Midbrain (tissue), 1 donor: ENCODE measurements at places on chromosomes 2 and 18.

GRCh38 chr18:74916773-74917393 is 292.1 kb downstream of the PTGR3 start:
- DNase-seq = no peak

DNA sequence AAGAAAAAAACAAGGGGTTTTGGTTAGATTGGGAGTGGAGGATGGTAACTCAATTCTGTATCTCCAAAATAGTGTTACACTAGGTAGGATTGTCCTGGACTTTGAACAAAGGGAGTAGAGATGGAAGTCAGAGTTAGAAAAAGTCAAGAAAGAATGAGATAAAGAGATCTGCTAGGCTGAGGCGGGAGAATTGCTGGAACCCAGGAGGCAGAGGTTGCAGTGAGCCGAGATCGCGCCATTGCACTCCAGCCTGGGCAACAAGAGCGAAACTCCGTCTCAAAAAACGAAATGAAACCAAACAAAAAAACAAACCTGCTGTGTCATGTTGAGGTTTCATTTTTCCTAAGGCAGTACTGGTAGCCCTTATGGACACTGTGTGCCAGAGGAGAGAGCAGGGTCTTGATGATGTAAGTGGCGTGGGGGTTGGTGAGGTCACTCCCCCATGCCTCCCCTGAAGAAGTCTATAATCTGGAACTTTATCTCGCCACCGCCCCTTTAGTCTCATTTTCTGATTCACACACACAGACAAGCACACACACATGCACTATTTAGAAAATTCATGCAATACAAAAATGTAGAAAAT is 10.5 kb downstream of the DRC1 start:
- no peak for DNase-seq

DNA sequence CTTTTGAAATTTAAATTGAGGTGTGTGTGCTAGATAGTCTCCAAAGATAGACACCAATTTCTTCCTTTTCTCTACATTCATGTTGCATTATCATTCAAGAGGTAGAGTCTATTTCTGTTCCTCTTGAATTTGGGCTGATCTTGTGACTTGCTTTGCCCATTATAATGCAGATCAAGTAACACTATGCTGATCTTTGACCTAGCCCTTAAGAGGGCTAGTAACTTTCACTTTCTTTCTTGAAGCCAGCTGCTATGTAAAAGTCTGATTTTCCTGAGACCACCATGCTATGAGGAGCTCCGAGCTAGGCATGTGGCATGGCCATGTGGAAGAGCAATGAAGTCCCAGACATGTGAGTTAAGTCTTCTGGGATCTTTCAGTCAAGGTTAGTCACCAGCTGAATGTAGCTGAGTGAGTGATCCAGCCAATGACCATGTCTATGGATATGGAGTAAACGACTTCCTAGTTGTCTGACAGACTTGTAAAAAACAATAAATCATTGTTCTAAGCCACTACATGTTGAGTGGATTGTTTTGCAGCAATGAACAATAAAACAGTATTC is 189.4 kb upstream of the CWC22 start:
- DNase-seq = no peak

- no peak for DNase-seq
Measured at GRCh38 chr18:5626130-5626880, 82.5 kb upstream of the EPB41L3 start.

DNA sequence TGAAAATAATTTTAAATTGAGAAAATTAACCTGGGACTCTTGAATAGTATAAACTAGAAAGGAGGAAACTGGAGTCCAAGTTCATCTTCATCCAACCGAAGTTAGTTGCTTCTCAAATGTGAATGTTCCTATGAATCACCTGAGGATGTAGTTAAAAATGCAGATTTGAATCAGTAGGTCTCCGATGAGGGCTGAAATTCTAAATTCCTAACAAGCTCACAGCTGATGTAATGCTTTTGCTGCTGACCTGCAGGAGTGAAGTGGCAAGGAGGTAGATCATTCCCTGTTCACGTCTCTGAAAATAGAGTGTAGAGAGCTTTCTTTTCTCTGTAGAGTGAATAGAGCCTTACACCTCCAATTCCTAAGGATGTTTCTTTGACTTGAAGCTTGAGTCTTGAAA is 685.5 kb downstream of the CPS1 start:
- DNase-seq = no peak

DNA sequence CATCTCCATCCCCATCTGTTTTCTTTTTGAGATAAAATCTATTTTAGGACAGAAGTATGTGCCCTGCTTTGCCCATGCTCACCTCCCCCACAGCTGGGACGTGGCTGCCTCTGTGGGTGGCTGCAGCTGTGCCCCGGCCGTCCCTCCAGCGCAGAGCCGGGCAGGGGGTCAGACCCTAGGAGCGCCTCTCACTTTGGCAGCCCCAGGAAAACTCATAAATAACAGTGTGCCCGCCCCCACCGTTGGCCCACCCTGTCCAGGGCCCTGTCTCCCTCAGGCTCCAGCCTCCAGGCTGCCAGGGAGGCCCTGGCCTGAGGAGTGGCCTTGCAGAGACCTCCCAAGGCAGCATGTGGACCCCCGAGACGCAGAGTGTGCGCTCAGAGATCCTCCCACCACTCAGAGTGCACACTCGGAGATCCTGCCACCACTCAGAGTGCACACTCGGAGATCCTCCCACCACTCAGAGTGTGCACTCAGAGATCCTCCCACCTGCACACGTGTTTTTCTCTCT is 178.1 kb downstream of the TWIST2 start:
- no peak for DNase-seq

DNA sequence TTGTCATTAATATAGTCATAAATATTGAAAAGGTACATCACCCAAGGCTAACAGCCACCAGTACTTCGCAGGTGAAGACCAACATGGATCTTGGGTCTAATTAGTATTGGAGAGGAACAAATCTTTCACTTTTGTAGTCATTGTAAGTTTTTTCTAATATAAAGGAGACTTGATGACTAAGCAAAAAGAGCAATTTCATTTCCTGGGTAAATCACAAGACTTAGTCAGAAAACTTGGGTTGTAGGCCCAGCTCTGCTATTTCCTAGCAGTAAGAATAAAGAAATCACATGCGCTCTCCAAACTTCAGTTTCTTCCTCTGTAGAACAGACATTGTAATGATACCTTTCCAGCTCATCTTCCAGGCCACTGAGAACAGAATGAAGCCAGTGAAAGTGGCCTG is 40.9 kb downstream of the NRP2 start:
- DNase-seq = no peak

DNA sequence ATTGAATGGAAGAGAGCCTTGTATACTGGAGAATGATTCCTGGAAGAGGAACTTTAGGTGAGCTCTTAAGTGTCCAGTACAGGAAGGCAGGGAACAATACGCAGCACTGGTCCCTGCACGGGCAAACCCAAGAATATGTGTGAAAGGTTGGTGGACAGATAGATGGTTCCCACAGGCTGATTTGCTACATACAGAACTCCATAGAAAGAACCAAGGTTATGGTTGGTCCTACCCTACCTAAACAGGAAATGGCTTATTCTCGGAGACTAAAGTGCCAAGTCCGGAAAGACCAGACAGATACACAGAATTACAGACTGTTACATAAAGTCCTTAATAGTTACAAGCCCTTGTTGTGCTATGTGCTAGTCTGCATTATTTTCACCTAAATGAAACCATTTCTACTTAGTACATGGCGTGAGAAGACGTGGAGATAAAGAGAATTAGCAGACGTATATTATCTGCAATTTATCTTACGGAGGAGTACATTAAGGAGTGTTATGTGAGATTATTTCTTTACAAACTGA is 1.2 kb downstream of the REV1 start:
- DNase-seq = no peak

DNA sequence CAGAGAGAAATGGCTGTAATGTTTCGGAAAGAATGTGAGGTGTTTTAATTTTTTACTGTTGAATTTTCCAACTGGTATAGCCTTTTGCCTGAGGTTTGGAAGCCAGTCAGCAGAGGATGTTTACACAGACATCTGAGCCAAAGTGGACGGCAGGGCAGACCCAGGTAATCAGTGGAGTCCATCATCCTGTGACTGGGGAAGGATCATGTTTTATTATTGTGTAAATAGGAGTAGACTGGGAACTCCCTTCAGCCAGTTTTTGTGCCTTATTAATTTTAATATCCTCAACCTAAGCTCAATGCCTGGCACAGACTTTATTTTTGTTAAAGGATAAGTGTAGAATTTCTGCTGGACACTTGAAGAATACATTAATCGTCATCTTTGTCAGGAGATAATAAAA is 142.0 kb upstream of the GAREM1 start:
- no peak for DNase-seq

GRCh38 chr2:10079266-10079869 is 843 bp downstream of the CYS1 start:
- peak; percentile 29 for DNase-seq

GRCh38 chr2:219261024-219261855 is 7.5 kb upstream of the TUBA4A start:
- no peak for DNase-seq

DNA sequence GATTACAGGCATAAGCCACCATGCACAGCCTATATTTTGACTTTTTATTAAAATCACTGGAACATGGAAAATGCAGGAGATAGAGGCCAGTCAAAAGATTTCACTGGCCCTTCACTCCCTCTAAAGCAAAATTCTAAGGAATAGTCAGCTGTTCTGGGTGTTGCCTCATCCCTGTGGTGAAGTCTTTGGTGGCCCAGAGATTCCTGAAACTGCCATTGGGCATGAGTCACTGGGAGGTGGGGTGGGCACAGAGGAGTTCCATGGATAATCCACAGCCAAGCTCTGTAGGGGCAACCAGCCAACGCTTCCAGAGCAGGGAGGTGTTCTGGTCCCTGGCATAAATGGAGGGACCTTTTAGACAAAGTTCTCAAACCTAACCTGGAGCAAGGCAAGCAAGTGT is 89.7 kb upstream of the TTC39C start:
- DNase-seq = no peak

- no peak for DNase-seq
Measured at GRCh38 chr2:151241224-151241623, 20.4 kb downstream of the RBM43 start.

DNA sequence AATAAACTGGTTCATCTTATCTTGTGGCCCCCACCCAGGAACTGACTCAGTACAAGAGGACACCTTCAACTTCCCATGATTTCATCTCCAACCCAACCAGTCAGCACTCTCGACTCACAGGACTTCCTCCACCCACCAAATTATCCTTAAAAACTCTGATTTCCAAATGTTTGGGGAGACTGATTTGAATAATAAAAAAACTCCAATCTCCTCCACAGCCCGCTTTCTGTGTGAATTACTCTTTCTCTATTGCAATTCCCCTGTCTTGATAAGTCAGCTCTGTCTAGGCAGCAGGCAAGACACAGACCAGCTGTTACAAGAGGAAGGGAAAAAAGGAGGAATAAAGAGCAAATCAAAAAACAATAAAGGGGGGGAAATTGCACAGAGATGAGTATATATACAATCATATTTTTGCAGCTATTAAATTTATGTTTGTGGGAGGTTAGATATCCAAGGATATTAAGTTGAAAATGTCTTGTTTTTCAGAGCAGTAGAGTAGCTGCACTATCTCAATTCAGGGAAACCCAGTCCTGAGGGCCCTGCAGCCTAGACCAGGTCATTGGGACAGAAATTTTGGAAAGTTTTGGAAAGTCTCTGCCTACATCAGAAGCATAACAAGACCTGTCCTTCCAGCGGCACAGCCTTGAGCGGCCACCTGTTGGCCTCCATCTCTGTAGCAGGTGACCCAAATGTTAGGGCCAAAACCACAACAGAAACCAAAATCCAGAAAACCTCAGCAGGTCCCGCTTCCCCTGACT is 32.8 kb upstream of the SIGLEC15 start:
- DNase-seq = no peak

- DNase-seq = no peak
Measured at GRCh38 chr2:19929226-19929625, 27.4 kb upstream of the TTC32 start.

DNA sequence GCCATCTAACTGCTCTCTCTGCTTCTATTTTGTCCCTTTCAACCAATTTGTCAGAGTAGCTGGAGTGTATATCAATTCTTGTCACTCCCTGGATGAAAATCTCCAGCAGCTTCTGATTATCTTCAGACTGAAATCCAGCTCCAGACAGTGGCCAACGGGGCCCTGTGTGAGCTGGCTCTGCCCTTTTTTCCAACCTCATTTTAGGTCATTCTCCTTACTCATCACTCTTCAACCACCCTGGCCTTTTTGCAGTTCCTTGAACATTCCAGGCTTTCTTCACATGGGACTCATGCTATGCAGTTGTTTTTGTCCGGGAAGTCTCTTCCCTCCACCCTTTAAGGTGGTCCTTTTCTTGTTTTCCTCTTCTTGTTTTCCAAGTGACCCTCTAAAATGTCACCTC is 15.4 kb upstream of the FAP start:
- no peak for DNase-seq

GRCh38 chr2:70513738-70514137 is 39.9 kb downstream of the TGFA start:
- no peak for DNase-seq

- DNase-seq = no peak
Measured at GRCh38 chr2:128217671-128218070, 101.0 kb downstream of the HS6ST1 start.

DNA sequence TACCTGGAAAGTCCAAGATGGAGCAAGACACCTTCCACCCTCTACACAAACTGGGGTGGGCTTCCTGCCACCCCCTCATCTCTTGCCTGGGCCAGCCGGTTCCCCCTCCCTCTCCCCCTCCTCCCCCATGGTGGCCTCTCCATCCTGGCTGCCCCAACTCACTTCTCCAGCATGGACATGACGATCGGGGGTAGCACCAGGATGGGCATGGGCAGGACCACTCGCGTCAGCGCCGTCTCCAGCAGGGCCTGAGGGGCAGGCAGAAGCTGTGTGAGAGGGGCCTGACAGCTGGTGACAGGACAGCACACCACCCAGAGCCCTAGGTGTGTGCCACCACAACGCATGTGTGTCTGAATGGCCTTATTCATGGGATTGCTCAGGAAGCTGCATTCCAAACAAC is 51.0 kb downstream of the EMX1 start:
- DNase-seq = no peak

DNA sequence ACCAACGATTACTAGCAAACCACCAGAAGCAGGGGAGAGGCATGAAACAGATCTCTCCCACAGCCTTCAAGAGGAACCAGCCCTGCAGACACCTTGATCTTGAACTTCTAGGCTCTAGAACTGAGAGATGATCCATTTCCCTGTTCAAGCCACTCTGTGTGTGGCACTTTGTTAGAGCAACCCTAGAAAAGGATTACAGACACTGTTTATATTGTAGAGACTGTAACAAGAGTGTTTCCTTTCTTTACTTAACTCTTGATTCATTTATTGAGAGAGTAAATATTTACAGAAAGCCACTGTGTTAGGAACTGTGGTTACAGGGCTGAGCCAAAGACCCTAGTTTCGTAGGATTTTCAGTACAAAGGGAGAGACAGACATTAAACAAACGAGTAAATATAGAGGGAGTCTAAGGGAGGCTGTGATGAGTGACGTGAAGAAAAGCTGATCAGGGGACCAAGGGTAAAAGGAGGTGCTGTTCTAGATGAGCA is 10.9 kb downstream of the CCDC68 start:
- DNase-seq = no peak

DNA sequence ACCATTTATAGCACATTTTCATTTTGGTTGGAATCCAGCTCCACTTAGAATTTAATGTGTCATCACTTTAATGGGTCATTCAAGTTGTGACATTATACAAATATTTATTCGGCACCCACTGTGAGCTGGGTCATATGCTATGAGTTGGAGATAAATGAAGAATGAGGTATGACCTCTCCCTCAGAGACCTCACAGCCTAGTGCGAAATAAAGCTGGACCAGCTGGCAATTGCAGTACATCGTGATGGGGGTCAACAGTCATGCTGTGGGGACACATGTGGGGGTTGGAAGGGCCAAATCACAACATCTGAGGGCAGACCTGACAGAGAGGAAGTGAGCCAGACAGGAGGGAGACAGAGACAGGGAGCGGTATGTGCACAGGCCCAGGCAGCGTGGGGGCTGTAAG is 175.4 kb downstream of the MAIP1 start:
- DNase-seq = no peak

GRCh38 chr2:200356857-200357384 is 50.4 kb downstream of the SPATS2L start:
- no peak for DNase-seq
